HFF-Myc (cell line): ENCODE measurements at places on chromosomes 16 and 17.
A peak's percentile ranks its signal among the peaks of the same experiment; 100 is the strongest.

- DNase-seq: no peak
These were observed 30.1 kb downstream of the ARHGAP17 start for GRCh38 chr16:24984903-24985675.

GRCh38 chr17:81852237-81852636 is 8.1 kb downstream of the P4HB start:
- DNase-seq: no peak

GRCh38 chr17:55710829-55711496 is 11.7 kb downstream of the TMEM100 start:
- DNase-seq: no peak

DNA sequence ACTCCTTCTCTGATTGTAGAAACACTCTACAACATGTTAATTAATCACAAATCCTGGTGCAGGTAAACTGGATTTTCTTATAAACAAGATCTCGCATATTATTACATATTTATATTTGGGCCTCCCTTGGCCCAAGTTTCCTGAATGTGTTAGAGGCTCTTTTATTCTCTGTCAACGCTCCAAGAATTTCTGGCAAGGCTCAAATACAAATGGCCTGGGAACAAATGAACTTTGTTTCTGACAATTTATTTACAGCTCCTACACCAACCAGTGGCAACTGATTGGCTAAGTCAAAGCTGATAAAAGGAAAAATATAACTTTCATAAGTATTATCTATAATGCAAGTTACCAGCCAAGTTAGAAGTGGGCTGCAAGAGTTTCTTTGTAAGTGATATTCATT is 64.9 kb upstream of the CORO6 start:
- no peak for DNase-seq

GRCh38 chr17:55384643-55385232 is 36.9 kb downstream of the MMD start:
- DNase-seq: no peak

GRCh38 chr16:30032083-30032819 is 1.2 kb upstream of the TLCD3B start:
- peak; percentile 40 for DNase-seq

DNA sequence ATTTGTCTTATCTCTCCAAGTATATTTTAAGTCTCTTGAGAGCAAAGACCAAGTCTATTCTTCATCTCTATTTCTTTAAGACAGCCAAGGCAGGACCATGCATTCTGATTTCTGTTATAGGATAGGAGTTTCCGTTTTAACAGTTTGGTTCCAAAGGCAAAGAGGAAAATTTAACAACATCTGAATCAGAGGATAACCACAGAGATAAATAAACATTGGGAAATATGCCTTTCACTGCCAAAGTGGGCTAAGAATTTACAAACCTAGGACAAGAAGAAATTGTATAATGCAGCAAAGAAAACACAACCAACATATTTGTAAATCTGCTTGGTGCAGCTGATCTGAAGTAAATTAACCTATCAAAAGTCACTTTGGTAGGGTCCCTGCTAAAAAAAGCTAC is 37.7 kb downstream of the USP32 start:
- peak; percentile 51 for DNase-seq

DNA sequence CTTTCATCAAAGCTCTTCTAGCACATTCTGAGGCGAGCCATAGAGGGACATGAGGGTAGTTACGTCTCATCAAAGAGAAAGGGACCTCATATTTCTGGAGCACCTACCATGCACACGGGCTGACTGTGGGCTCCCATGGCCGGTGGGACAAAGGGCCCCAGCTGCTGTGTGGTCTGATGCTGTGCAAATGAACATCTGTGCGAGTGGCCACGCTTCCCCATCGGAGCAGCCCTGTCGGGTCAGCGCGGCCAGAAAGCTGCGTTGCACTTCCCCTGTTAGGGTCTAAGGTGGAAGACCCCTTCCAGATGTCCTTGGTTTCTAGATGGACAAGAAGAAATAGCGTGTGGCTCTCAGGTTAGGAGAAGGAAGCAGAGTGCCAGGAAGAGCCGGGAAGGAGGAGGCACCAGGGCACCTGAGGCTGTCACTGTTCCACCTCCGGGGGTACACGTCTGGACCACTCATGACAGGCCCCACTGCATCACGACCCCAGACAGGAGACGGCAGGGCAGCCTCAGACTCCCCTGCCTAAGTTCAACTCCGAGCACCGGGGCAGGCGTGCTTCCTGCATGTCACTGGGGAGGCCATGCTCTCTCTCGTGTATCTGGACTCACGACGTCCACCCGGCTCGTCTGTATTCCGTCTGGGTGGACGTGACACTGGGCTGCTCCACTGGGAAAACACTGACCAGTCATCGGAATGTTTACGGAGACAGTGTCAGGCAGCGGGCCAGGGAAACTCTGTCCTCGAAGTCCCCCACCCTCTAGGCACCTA is 8.5 kb upstream of the BAIAP2 start:
- no peak for DNase-seq

GRCh38 chr17:78355045-78355641 is 4.7 kb downstream of the SOCS3 start:
- DNase-seq: no peak

DNA sequence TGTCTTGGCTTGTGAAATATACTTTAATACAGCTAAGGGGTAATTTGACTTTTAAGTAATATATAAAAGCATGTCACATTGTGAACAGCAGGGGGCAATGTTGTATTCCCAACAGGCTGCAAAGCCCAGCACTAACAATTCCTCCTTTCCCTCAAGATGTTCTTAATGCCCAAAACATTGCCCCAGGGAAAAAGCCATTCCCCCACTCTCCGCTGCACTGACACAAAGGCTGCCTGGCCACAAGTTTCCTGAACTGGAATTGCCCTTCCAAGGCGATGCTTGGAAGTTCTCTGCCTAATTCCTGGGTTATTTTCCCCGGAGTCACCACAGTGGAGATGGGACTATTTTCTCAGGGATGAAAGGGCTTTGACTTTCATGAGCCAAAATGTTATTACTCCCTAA is 27.2 kb downstream of the CLEC16A start:
- peak; percentile 92 for DNase-seq

DNA sequence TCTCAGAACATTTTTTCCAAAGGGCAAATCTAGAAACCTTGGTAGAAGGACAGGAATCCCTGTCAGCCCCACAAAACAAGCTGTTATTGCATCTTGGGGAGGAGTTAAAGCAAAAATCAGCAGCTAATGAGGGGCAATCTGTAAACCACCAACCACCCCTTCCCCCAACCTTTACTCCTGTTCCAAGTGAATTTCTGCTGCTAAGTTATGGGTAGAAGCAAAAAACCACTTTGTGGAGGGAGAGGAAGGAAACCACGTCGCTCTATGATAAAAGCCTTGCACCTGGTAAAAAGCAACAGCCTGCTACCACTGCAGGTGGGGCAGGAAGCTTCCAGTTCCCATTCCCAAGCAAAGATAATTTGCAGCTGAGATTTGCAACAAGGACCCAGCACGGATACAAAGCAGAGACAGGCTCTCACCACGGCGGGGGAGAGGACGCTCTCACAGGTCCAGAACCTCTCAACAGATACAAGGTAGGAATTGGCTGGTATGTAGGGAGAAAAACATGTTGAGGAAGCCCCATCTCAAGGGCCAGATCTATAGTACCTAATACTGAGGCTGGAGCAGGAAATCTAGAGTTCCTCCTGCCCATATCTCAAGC is 10.7 kb downstream of the ABCA8 start:
- DNase-seq: no peak

DNA sequence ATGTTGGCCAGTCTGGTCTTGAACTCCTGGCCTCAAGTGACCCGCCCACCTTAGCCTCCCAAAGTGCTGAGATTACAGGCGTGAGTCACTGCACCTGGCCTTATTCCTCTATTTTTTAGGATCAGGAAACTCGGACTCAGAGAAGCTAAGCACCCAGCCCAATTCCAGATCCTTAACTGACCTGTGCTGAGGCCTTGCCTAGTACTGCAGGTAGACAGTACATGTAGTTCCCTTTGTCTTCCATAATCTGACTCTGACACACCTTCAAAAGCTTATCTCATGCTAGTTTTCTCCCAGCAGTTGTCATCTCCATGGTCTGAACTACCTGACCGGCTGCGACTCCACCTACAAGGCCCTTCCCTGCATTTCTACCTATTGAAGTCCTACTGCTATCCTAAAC is 65.7 kb upstream of the AXIN2 start:
- no peak for DNase-seq

DNA sequence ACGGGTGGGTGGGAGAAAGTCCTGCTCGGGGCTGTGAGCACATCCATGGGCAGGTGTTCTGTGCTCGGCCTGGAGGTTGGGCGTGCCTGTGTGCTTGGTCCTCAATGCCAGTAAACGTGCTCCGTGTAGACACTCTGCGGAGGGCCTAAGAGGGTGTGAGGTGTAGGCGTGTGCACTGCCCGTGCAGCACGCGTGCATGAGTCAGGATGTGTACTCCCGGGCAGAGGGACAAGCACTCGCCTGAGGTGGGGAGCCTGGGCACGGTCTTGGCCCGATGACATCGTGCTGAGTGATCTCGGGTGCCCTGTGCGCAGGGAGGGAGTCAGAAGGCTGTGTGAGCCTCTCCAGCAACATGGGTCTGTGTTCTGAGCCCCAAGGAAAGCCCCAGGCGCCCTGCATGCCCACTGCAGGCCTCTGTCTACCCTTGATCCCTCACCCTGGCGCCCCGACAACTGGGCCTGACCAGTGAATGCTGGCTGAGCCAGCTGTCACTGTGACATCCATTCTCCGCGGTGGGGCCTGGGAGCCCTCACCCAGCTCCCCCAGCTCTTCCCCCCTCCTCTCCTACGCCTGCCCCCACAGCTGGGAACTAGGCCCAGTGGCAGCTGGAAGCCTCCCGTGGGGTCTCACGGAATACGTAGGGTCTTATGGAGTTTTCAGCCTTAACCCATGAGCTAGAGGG is 23.5 kb upstream of the NXPH3 start:
- no peak for DNase-seq

DNA sequence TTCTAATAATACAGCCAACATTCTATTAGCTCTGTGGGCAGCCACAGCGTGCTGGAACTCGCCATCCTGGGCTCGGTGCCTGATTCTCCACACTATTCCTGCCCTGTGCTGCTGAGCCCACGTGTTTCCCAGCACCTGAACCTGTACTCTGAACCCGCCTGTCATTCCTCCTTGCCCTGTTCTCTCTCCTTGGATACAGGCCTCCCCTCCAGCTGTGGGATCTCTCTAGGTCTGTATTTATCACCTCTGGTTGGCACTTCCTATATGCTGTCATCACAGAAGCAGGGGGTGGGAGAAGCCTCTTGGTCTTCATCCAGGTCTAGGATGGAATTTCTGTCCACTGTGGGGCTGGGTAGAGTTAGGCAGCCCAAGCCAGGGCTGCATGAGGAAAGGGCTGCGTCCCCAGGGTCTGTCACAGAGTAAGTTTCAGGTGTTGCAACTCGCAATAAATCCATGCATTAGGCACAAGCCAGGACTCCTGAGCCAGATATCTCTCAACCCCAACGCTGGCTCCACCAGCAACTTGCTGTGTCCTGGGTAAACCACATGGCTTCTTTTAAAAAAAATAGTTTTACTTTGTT is 56.0 kb downstream of the ABAT start:
- DNase-seq: no peak

- no peak for DNase-seq
These were observed 73.4 kb upstream of the GNG13 start for GRCh38 chr16:873889-874288.

- DNase-seq: no peak
These were observed 3.1 kb upstream of the SETD6 start for GRCh38 chr16:58511933-58512815.

DNA sequence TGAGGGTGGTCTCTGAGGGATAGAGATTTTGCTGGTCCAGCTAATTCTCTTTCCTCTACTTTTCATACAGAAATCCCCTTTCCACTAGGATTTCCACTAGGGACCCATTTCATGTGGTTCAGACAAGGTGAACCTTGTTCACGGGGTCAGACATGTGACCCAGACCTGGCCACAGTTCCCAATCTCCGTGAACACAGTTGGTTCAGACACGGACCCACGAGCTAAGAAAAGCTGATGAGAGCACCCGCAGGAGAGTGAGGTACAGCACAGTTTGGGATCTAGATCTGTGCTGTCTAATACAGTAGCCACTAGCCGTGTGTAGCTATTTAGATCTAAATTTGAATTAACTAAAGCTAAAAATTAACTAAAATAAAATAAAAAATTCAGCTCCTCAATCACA is 88.1 kb downstream of the AXIN2 start:
- DNase-seq: no peak

GRCh38 chr16:80530479-80530878 is 10.3 kb upstream of the DYNLRB2 start:
- no peak for DNase-seq

DNA sequence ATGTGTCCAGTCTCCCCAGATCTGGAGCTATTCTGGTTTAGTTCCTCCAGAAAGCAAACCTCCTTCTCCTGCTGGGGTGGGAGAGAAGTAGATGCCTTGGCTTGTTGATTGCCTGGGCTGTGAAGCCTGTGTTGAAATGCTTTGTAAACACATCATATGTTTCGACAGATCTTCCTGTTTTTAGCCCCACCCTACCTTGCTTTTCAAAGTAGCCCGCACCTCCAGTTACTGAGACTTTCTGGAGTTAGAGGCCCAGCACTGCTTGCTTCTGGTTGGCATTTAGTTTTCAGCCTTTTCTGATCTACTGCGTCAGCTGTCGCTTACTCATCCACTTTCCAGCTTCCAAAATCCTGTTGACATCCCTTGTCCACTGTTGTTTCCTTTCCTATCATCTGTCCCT is 17.9 kb upstream of the NDEL1 start:
- no peak for DNase-seq

GRCh38 chr17:4711661-4712181 is 1.3 kb downstream of the ARRB2 start:
- DNase-seq: no peak

DNA sequence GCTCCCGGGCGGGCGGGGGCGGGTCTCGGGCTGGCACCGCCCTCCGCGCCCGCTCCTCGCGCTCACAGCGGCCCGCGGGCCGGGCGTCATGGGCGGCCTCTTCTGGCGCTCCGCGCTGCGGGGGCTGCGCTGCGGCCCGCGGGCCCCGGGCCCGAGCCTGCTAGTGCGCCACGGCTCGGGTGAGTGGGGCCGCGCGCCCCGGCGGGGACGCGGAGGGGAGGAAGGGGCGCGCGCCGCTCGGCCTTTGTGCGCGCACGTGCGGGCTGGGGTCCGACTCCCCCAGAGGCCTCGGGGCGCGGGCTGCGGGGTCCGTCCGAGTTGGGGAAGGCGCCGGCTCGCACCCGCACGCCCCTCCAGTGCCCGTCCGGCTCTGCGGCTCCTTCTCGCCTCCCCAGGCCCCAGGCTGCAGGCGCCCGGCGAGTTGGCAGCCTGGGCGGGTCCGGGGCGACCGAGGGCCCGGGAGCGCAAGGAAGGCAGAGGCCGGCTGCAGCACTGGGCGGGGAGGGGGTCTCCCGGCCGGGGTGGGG is at the start of gene NME4:
NME4 (plus strand) TSS at position 65 of the 527 bp plus-strand sequence; CDS start at position 89, 24 bp downstream.
- DNase-seq: no peak
